Stimulated activated naive B cell treated with anti-CD40 and anti-IgM and Interleukin-4, amounts not matched to agents 10 μg/mL and 1 μg/mL and 100 μg/mL, for 72 hours (primary cell): ENCODE measurements at places on chromosomes 4 and X.

DNA sequence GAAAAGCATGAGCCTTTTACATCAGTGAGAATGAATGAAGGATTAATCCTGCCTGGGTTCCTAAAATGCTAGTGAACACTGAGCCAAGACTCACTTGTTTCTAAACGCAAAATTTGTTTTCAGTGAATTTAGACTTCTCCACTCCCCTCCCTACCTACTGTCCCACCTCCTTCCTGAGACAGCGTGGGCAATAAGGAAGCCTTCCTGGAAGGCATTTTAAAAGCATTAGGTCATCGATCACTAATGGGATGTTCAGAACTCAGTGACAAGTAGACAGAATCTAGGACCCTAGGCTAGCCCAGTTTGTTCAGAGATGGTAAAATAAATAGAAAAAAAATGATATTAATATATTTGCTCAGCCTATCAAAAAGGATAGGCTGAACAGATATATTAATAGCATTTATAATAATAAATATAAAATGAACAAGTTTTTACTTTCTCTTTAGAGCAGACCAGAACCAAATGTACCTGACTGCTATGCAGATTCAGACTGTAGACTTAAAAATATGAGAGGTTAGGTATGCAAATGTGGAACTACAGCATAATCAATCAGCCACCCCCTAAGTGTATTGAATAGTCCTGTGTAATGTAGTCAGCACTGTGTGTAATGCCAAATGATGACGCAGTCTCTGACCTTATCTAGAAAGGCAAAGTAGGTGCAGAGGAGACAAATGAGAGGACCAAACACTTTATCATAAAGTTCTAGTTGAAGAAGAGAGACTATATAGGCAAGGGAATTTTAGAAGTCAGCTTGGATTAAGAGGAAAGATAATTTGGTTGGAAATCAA lies 331.1 kb downstream of the GPAT3 start:
- no peak for DNase-seq

- DNase-seq = no peak
Measured at GRCh38 chr4:108054025-108054638, 64.4 kb downstream of the HADH start.

DNA sequence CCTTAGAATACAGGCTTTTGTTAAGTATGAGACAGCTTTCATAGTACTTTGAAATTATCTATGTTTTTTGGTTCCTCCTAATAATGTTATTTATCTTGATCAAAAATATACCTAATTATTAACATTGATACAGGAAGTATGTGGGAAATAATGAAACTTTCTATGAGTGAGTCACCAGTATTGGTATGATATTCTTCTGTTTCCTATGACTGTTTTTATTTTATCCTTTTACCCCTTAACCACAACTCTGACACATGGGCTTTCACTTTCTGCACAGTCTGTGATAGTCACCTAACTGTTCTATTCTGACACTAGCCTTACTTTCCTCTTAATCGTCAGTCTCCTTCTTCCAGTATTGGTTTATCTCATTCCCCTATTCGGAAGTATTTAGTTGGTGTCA lies 4.7 kb downstream of the THAP9 start:
- DNase-seq = peak; percentile 13

- peak; percentile 61 for DNase-seq
Measured at GRCh38 chrX:31236231-31236630, 164.4 kb upstream of the FTHL17 start.

- DNase-seq = peak; percentile 5
Measured at GRCh38 chrX:31604629-31605221, 532.9 kb upstream of the FTHL17 start.

DNA sequence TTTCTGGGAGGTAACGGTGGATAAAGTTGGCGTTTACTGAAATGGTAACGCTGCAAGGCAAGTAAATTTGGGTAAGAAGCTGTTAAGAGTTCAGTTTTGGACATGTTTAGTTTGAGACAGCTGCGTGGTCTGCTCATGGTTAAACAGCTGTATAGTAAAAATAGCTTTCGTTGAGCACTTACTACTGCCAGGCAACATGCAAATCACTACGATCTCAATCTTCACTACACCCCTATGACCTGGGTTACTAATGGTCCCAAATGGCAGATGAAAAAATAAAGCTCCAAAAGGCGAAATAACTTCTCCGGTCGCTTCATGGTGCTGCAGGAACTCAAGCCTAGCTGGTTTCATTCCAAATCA lies 22.2 kb downstream of the FABP2 start:
- DNase-seq = no peak

- no peak for DNase-seq
Measured at GRCh38 chrX:13130816-13131215, 86.4 kb upstream of the FAM9C start.

DNA sequence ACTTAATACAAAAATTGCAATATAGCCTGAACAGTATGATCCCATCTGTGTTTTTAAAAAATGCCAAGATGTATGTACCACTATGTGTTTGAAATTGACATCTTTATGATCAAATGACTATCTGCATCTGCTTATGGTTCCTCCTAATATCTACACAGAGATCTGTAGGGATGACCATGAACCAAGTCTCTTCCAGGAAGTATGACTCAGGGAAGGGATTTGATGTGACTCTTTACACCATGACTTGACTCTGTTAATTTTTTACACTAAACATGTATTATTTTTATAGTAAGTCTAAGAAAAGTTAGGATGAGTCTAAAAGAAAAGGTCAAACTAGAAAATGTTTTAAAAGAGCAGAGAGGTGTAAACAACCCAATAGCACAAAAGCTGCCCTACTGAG lies 164.0 kb downstream of the SH3KBP1 start:
- no peak for DNase-seq

DNA sequence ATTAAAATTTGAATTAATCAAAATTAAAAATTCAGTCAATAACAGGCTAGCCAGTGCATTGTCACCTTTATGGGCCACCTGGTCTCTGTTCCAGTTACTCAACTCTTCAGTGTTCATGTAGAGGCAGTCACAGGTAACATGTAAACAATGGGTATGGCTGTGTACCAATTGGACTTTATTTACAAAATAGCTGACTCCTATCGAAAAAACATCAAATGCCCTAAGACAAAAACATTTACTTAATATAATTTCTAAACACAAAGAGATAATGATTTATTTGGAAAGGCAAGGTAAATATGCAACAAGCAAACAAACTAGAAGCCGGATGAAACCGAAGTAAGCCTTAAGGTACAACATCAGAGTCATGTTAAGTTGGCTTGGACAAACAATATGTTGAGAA lies 8.8 kb downstream of the TMEM150C start:
- no peak for DNase-seq

GRCh38 chrX:16240231-16240905 lies 73.1 kb downstream of the MAGEB17 start:
- no peak for DNase-seq

DNA sequence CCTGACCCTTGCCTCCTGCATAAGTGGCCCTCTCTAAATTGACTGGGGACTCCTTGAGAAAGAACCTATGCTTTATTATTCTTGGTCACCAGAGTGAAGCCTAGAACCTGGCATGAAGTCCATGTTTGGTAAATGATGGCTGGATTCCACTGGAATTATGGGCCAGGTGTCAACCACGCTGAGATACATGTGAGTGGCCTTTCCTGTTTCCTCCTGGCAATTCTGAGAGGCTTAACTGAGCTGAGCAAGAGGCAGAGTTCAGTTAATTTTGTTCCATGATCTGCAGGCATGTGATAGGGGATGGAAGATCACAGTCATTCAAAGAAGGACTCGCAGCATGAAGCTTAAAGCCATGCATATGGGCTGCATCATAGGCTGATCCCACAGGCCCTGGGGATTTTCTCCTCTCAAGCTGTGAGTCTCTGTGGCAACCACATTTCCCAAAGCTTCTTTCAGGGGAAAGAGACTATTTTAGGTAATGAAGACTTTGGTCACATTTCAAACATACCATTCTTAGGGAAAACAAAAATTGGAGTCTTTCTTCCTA lies 69.4 kb upstream of the CLNK start:
- DNase-seq = no peak
